ENCODE measurements at places on chromosomes 7 and 10.

GRCh38 chr7:111362506-111363054 lies 199.7 kb downstream of the IMMP2L start:
- DNase-seq = no peak

- no peak for DNase-seq
Measured at GRCh38 chr7:149414745-149415390, 46.0 kb downstream of the ZNF777 start.

DNA sequence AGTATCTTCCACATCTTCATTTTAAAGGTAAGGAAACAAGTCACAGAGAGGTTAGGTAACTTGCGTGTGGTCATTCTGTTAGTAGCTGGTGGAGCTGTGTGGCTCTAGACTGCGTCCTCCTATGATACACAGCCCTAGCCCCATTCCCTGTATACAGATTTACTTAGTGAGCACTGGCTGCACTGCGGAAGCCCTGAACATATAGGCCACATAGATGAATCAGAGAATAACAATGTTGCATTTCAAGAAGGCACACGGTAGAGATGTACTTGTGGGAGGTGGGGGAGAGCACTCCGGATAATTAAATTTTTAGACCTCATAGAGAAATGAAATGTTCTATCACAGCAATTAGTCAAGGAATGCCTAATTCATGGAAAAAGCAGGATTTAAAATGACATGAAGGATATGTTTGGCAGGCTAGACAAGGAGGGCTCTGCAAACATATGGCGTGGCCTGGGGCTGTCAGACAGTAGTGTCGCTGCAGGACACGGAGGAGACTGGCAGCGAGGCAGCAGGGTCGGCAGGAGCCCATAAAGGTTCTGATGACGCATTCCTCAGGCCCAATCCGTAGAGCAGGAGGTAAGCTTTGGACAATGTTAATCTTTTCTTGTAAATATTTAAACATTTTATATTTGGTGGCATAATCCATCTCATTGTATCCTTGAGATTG lies 29.5 kb downstream of the RAB11FIP2 start:
- DNase-seq = no peak

DNA sequence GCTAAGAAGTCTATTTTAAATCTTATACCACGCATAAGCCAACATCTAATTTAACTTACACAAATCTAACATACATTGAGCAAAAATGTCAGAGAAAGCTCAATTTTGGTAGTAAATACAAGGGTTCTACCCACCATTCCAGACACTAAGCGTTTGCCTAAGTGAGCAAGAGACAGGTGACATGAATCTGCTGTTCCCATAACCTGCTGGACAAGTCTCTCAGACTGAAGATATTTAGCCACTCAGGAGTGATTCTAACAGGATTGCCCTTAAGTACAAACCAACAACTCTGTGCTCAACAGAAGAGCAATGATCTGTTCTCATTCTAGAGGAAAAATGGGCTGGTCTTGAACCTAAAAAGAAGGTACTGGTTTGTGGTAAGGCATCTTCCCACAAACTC lies 18.8 kb downstream of the EZH2 start:
- no peak for DNase-seq

DNA sequence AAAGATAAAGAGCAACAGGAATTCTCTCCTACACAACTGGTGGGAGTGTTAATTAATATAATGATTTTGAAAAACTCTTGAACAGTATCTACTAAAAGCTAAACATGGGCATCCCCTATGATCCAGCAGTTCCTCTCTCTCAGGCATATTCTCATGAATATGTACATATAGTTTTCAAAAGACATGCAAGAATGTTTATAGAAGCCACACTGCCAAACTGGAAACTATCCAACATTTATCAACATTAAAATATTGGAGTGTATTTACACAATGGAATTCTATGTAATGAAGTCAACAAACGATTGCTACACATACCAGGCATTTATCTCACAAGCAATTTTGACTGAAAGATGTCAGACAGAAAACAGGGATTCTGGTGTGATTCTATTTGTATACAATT lies 404.5 kb upstream of the ANKRD30A start:
- DNase-seq = no peak

DNA sequence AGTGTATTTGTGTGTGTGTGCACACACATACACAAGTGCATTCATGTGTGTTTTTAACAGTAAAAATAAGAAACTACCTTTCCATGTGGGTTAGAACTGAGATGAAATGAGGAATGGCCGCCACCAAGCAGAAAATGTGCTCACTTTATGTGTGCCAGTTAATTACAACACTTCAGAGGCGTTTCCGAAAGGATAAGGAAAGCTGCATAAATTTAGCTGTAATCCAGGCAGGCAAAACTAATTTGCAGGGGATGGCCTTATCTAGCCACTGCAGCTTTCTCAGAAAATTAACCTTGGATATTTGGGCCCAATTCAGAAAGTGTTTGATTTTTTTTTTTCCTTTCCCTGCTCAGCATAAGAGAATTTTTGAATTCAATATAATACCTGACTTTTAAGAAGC lies 328.8 kb upstream of the PHF14 start:
- DNase-seq = no peak

GRCh38 chr7:2926896-2927405 lies 82.8 kb upstream of the GNA12 start:
- no peak for DNase-seq

DNA sequence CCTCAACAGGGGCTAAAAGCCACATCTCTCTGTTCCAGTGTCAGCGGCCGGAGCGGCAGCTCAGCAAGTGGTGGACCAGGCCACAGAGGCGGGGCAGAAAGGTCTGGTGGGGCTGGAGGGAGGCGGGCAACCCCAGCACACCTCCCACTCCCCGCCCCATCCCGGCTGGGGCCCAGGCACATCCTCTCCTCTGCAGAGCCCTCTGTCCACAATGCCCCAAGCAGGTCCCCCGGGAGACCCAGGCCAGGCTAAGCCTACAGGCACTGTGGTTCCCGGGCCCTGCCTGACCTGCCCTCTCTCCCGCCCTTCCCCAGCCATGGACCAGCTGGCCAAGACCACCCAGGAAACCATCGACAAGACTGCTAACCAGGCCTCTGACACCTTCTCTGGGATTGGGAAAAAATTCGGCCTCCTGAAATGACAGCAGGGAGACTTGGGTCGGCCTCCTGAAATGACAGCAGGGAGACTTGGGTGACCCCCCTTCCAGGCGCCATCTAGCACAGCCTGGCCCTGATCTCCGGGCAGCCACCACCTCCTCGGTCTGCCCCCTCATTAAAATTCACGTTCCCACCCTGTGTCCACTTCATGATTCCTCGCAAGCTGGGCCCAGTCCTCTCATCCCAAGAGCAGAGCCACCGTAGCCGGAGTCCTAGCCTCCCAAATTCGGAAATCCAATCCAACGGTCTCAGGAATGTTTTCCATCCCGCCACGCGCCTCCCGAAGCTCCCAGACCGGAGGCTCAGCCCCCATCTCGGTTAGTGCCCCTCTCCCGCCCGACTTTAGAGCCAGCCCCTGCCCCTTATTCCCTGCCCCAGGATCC lies 2.1 kb downstream of the ADIRF start:
- no peak for DNase-seq

GRCh38 chr10:3961082-3961481 lies 176.1 kb upstream of the KLF6 start:
- no peak for DNase-seq

GRCh38 chr10:56653289-56653688 lies 292.2 kb upstream of the ZWINT start:
- DNase-seq = no peak

GRCh38 chr7:84055904-84056605 lies 138.5 kb downstream of the SEMA3A start:
- DNase-seq = no peak

DNA sequence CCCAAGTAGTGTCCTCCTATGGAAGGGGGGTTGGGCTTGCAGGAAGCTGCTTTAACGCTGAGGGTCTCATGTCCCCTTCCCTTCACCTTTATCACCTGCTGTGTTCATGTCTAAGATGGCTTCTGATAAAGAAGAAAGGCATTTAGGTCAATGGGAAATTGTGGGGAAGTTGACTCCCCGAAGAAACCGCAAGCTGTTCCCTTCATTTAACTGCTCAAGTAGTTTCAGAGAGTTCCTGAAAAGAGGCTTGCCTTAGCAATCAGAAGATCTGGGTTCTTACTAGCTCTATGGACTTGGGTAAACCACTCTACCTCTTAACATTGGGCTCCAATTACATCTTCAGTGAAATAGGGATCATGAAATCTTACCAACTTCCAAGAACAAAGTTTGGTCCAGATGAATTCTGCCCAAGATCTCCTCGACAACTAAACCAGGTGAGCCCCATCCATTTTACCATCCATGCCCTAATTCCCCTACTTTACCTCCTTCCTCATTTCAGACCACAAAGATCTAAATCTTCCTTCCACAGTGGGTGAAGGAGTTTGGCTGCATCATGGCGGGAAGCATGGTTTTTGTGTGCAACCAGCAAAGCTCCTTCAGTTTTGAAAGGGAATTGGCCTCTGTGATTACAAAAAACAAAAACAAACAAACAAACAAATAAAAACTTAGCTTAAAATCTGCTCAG lies 30.4 kb upstream of the UCN3 start:
- DNase-seq = no peak

- DNase-seq = no peak
Measured at GRCh38 chr7:84250452-84250851, 55.9 kb upstream of the SEMA3A start.

- DNase-seq = no peak
Measured at GRCh38 chr7:1954366-1955004, 278.3 kb downstream of the MAD1L1 start.

GRCh38 chr7:101156277-101156676 lies 2.0 kb downstream of the AP1S1 start:
- no peak for DNase-seq

DNA sequence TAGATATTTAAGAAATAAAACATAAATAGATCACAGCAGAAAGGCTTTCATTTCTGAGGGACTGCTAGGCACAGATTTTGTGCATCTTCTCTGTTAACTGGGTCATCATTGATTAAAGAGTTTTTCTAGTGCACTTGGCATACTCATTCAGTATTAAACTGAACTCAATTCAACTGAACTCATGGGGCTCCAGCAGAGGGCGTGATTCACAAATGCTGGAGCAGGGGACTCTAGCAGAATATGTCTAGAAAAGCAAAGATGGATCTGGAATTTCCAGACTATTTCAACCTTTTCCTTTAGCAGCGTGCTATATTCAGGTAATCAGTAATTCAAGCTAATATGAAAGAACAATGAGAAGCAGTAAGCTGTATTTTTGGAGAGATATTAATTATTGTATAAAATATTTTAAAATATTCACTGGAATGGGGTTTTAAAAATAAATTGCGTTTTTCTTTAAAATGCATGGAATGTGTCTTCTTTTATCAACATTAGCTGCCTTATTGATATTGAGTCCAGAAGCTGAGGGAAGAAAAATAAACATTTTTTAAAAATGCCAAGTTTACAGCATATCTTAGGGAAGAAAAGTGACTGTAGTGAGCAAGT lies 296.8 kb upstream of the CACNA2D1 start:
- no peak for DNase-seq

- DNase-seq = no peak
Measured at GRCh38 chr7:83629117-83629880, 19.6 kb downstream of the SEMA3E start.

DNA sequence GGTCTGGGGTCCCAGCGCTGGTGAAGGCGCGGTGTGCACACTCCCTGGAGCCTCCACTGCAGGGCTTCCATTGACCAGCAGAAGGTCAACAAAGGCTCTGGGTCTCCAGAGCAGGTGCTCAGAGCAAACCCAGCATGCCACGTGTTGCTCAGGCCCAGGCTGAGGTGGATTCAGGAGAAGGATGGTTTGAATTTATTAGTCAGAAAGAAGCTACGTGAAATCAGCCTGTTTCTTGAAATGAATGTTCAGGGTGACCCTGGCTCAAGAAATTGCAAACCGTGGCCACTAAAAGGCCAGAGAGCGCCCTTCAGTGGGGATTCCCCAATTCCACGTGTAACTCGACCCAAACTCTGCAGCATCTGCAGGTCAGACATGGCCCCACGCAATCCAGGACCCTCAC lies 82.7 kb upstream of the PFKP start:
- DNase-seq = no peak

DNA sequence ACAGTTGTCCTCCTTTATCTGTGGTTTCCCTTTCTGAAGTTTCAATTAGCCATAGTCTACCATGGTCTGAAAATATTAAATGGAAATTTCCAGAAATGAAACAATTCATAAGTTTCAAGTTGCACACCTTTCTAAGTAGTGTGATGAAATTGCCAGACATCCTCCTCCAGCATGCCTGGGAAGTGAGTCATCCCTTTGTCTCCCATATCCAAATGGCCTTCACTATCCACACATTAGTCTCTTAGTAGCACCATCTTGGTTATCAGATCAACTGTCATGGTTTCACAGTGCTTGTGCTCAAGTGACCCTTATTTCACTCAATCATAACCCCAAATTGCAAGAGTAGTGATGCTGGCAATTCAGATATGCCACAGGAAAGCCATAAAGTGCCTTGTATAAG lies 83.4 kb upstream of the PPP1R9A start:
- no peak for DNase-seq

GRCh38 chr7:108289852-108290251 lies 159.7 kb upstream of the LAMB4 start:
- no peak for DNase-seq

DNA sequence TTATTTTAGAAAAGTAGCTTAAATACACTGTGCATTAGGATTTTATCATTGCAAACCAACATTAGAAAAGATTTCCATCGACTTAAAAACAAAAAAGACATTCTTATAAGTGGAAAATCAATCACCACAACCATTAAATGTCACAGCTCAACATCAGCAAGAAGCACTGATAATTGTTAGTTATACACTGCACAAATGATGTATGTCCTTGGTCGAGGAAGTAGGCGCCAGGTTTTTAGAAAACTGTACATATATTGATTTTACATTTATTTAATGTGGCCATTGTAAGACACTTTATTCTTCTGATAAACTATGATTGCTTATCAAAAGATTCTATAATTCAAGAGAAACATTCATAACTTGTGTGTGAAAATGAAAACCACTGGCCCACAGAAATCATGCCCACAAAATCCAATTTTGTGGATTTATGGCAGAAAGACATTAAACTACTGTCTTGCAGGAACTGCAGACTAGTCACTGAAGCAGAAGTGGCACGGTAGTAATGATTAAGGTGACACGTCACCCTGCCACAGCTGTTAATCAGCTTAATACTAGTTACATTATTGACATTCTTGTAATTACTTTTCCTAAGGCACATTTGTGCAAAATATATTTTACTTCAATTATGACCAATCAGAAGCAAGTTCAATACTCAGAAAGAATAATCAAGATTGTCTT lies 79.4 kb downstream of the VPS41 start:
- no peak for DNase-seq

- DNase-seq = no peak
Measured at GRCh38 chr10:132264306-132264950, 43.3 kb downstream of the STK32C start.

Data from stimulated activated CD4-positive, alpha-beta T cell treated with anti-CD3 and anti-CD28 coated beads, TNF-alpha, amount 100 ng/mL, for 1 hour (primary cell).